Muscle of leg (tissue), 16 donors: ENCODE measurements at places on chromosomes 6 and 20. TPM values are rescaled to one million over a fixed set of nuclear protein-coding genes. Genes with fewer than 3 reads are reported as not detected.

ZFAND3 gene
- 92.1 TPM for polyA plus RNA-seq

MLIP gene
- 23.5 TPM for polyA plus RNA-seq

DNA sequence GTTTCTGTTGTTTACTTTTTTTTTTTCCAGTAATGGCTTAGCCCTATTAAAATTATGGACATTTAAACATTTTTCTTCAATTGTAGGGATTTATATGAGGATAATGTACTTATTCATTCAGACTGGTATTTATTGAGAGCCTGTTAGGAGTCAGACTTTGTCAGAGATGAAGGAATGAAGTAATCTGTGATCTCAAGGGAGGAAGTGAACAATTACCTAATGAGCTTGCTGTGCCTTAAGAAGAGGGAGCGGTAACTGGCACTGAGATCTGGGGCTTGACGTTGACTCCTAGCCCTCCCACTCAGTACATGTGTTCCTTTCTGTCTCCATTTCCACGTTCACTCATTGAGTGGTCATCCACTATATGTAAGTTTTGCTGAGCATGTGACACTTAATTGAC lies 12.6 kb downstream of the AFDN start:
- DNase-seq: no peak

GRCh38 chr6:107962723-107963122 lies 4.7 kb upstream of the SEC63 start:
- no peak for DNase-seq

- DNase-seq: no peak
Measured at GRCh38 chr20:36967636-36968035, 16.1 kb upstream of the SAMHD1 start.

DNA sequence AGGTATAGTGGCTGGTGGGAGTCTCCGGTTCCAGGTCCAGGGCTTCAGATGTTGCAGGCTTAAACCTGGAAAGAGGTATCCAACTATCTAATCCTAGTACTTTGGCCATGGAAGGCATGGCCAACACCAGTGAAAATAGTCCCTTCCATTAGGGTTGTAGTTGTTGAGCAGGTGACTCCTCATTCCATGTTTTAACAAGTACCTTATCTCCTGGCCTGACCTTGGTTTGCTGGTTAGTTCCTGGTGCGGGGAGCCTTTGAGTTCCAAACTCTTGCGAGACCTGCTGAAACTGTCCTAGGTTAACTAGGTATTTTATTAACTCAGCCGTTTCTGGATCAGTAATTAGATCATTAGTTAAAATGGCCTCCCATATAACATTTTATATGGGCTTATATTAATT lies 165.1 kb upstream of the PROKR2 start:
- DNase-seq: no peak

DNA sequence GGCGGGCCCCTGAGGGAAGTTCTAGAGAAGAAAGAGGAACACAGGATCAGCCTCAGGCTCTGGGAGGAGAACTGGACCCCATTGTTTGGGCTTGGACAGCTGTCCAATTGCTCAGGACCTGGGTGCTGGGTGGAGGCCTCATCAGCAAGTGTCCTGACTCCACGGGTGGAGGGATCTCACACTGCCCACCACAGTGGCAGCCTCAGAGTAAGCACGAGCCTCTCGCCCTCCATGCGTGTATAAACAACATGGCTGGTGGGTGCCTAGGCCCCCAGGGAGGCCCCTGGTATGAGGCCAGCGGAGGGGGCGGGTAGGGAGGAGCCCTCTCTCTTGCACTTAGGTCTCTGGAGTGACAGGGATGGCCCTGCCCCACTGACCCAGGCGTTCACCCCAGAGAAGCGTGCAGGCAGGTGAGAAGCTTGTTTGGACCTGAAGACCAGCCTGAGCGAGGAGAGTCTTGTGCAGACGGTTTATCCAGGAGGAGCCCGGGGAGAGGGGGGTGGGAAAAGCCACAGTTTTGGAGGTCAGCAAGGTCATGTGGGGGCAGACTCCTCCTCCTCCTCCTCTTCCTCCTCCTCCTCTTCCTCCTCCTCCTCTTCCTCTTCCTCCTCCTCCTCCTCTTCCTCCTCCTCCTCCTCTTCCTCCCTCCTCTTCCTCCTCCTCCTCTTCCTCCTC lies 41.9 kb upstream of the BHLHE23 start:
- DNase-seq: no peak

- DNase-seq: no peak
Measured at GRCh38 chr20:20566516-20566915, 145.9 kb downstream of the RALGAPA2 start.

DNA sequence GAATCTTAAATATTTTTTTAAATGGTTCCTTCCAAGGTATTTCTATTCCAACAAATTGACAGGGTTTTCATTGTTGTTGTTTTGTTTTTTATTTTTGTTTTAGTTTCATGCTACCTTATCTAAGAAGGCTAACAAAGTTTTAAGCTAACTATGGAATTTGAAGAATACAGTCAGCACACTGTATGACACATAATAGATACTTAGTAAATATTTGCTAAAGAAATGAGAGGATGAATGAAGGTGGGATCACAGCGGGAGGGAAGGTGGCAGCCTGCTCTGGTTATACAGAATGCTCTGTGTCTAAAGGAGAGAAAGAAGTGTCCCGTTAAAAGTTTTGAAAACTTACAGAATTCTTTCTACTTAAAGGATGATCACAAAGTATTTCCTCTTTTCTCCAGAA lies 43.7 kb upstream of the DST start:
- DNase-seq: no peak
